ENCODE measurements at places on chromosomes 3 and 15.

DNA sequence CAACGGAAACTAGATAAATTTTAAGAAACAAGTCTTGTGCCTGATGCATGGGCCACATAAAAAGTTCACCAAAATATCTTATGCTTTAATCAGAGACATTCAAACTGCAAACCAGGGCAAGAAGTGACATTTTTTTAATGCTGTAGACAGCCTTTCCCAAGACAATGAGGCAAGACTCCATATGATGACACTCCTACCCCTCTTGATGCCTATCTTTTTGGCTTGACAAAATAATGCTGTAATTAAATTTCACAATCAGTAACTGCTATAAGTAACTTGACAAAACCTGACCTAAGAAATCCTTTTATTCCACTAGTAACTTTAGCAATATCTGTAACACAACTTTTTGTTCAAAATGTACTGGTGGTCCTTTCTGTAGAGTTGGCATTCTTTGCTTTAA, 48.7 kb downstream of the ECT2 start:
- no peak for DNase-seq

GRCh38 chr15:89630974-89631901, 24.0 kb downstream of the KIF7 start:
- DNase-seq: no peak

DNA sequence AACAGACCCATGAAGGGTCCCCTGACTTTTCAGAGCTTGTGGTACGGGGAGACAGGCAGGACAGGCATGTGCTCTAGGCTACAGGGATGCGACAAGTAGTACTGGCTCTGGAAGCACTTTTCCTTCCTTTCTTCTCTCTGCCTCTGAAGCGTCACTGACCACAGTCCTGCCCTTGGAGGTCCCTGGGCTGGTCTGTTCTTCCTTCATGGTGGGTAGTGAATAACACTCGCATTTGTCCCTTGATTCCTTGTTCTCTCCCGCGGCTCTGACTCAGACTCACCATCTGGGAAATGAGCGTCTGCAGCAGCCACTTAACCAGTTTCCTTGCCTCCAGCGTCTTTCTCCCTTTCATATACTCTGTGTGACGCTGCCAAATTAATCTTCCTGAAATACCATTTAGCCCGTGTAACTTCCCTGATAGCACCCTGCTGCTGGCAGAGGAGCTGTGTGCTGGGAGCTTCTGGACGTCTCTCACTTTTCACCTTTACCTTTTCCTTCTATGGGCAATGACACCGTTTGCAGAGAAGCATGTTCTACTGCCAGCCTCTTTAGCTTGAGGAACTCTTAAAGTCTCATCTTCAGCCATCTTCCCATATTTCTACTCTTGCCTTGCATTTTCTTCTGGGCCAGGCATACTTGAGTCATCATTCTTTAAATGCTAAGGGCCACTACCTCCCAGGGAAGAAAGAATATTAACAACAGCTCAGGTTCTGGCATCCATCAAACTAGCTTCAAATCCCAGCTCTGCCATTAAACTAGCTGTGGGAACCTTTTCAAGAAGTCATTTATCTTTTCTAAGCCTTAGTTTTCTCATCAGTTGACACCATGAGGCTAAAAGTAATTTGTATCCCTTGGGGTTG, 33.6 kb downstream of the TMEM45A start:
- DNase-seq: no peak

- DNase-seq: no peak
These were observed 40.1 kb upstream of the SEMA4B start for GRCh38 chr15:90160781-90161727.

GRCh38 chr15:55530861-55531313, 22.9 kb upstream of the DNAAF4 start:
- DNase-seq: no peak

DNA sequence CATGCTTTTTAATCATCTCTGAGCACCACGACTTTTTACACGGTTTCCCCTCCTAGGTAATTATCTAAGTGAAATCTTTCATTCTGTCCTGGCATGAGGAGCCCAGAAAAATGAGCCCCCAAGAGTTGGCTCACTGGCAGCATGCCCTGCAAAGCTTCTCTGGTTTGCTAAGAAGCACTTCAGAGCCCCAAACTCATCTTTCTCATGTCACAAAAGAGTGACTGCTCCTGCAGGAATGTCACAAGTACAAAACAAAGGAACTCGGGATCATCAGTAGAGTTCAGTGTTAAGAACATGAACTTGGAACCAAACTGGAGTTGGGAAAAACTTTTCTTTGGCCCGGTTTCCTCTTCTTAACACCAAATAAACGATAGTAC, 123.9 kb downstream of the FOXB1 start:
- no peak for DNase-seq

DNA sequence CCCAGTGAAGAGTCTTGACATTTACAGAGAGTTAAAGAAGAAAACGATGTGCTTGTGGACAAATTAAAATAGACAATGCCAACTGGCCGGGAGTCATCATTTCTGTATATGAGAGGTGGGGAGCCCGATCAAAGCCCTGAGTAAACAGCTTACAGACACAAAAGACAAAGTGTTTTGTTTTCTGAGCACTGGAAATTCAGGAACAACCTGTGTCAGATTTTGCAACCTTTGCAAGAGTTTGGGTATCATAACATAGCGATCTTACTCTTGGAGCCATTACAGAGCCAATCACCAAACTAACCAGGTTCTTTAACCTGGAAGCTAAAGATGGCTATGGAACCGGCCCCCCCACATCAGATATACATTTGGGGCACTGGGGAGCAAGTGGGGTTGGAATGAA, 101.9 kb upstream of the LRIG1 start:
- DNase-seq: no peak

- no peak for DNase-seq
These were observed 4.5 kb downstream of the RNF168 start for GRCh38 chr3:196499061-196499460.

DNA sequence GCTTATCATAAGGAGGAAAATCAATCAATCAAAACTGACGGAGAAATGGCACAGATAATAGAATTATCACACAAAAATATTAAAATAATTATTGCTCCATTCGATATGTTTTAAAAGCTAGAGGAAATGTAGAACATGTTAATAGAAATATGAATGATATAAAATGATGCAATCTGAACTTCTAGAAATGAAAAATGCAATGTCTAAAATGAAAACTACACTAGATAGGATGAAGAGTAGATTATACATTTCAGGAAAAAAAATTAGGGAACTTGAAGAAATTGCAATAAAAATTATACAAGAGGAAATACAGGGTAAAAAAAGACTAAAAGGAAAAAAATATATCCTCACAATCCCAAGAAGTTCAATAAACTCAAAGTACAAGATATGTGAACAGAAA, 80.2 kb upstream of the TP63 start:
- no peak for DNase-seq

GRCh38 chr3:126977821-126978220, 5.1 kb upstream of the PLXNA1 start:
- no peak for DNase-seq

- DNase-seq: no peak
These were observed 6.2 kb downstream of the UBE2E1 start for GRCh38 chr3:23811919-23812318.

- DNase-seq: no peak
These were observed 47.8 kb upstream of the SLC24A5 start for GRCh38 chr15:48072941-48073340.

GRCh38 chr3:49277383-49277775, 347 bp upstream of the C3orf62 start:
- DNase-seq: no peak

GRCh38 chr3:39724233-39724846, 85.1 kb upstream of the MYRIP start:
- DNase-seq: no peak

GRCh38 chr3:48243886-48244285, 3.0 kb downstream of the ZNF589 start:
- no peak for DNase-seq

- DNase-seq: no peak
These were observed 13.5 kb upstream of the DUSP7 start for GRCh38 chr3:52069855-52070254.

Measured in central memory CD4-positive, alpha-beta T cell (primary cell).